AG10803 (cell line): ENCODE measurements at places on chromosomes 5 and 9.

- DNase-seq = peak; percentile 34
Observed at GRCh38 chr9:106305428-106306133, 557.4 kb upstream of the ZNF462 start.

GRCh38 chr9:93205045-93205768 lies 21.3 kb downstream of the WNK2 start:
- DNase-seq = no peak

GRCh38 chr5:28523416-28523815 lies 1485.0 kb upstream of the CDH9 start:
- DNase-seq = no peak

DNA sequence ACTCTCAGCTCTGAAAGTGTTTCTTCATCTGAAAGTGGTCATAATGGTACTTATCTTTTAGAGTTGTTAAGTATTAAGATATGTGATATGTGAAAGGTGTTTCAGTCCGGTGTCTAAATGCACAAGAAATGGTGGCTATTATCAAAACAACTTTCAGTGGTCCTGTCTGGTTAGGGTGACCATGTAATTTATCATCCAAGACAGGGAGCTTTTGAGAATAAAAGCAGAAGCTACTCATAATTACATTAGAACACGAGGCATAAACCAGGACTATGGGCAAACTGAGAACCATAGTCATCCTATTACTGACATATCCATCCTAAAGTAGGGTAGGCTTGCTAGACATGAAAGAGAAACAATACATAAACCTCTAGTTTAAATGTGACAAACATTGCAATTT lies 418.1 kb upstream of the SEMA6A start:
- no peak for DNase-seq

DNA sequence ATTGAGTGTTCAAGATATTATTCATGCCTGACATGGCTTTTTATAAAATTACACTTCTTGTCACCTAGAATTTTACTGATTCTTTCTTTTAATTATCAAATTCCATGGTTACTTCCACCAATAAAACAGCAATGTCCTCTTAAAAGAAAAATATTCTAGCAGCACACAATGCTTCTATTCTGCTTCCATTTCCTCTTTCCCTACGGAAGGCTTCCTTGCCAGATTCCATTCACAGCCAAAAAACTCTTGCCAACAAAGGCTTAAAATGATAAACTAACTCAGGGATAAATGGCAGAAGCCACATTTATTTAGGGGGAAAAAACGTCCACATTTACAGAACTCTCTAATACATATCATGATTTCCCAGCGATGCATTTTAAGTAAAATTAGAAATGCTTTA lies 111.6 kb downstream of the CTNND2 start:
- DNase-seq = no peak

DNA sequence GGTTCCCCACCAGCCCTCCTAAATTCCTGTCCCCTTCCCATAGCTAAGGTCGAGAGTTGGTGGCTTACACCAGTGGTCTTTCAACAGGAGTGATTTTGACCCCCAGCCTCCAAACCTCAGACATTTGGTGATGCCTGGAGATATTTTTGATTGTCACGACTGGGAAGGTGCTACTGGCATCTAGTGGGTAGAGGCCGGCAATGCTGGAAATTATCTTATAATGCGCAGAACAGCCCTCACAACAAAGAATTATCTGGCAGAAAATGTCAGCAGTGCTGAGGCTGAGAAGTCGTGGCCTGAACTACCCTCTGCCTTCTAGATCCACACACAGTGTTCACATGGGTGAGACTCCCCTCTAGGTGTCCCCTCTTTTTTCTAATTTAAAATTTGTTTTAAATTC lies 69.6 kb downstream of the IL31RA start:
- DNase-seq = peak; percentile 21

GRCh38 chr5:64978546-64978945 lies 209.8 kb downstream of the CWC27 start:
- DNase-seq = peak; percentile 16

- no peak for DNase-seq
Observed at GRCh38 chr5:91925249-91925648, 542.1 kb upstream of the ARRDC3 start.

DNA sequence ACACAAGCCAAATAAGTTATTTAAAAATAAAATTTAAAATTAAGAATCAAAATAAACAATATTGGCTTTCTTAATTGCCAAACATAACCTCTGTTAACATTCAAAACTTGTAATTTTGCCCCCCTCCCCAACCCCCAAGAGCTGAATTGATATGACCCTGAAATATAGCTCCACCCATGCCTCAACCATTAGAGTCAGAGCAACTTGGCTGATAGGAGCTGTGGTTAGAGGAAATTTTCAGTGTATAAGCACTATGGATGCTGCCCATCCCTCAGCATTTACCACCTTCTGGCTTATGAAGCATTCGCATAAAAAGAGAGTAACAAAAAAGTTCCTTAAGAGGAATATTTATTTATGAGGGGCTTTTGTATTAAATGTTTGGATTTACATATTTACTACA lies 6.1 kb downstream of the POC5 start:
- no peak for DNase-seq

- no peak for DNase-seq
Observed at GRCh38 chr9:93031629-93032430, 26.7 kb upstream of the SUSD3 start.

DNA sequence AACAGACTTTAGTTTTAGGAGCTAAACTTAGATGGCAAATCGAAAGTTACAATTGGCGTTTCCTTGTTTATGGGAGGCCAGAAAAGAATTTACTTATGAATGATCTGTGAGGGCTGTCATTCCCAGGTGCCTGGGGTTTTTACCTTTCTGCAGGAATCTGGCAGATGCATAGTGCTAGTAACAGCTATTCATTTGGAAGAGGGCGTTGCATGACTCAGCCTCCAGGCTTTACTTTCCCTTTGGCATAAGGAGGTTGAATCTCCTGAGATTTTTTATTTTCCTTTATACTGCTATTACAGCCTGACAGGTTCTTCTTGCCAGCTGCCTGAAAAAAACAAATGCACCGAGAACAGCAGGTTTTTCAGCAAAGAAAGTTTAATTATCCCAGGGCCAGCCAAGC lies 30.0 kb downstream of the CARD6 start:
- no peak for DNase-seq

DNA sequence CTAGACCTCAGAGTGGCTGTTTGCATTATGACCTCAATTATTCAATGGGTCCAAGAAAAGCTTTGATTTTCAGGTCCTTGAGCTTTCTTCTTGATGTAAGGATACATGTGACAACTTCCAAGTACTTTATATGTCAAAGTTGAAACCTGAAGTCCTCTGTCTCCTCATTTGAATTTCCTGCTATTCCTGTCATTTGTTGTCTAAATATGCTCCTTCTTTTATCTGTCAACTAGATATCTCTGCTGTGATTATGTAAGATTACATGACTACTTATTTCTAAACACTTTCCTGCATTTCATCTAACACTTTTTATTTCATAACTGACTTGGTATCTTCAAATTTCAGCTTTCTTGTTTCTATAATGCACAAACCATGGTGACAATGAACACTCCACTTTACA lies 670.0 kb upstream of the FAM174A start:
- DNase-seq = no peak

DNA sequence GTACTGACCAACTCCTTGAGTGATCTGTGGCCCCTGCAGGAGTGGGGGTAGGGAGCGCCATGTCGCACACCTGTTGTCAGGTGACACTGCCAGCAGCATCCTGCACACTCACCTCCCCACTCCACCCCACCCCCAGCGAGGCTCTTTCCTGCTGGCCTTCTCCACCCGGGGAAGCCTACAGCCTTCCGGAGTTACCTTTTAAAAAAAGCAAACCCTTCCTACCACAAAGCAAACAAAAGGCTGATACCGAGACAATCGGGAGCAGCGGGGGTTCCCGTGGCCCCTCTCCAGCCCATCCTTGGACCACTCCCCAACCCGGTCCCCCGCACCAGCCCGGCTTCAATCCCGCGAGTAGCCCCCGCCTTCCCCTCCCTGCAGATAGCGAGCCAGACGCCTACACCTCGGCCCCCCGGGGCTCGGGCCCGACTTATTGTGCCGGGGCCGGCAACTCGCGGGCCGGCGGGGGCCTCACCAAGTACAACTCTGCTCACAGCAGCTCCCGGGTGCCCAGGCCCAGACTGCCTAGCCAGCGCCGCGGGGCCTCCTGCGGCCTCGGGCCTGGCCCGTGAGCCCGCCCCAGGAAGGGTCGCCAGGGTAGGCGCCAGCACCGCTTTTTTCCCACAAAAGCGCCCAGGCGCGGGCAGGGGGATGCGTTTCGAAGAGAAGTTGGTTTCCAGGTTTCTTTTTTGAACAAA lies 724 bp downstream of the MACROH2A1 start:
- DNase-seq = peak; percentile 38

- DNase-seq = no peak
Observed at GRCh38 chr5:117681431-117682254, 1107.0 kb upstream of the SEMA6A start.

DNA sequence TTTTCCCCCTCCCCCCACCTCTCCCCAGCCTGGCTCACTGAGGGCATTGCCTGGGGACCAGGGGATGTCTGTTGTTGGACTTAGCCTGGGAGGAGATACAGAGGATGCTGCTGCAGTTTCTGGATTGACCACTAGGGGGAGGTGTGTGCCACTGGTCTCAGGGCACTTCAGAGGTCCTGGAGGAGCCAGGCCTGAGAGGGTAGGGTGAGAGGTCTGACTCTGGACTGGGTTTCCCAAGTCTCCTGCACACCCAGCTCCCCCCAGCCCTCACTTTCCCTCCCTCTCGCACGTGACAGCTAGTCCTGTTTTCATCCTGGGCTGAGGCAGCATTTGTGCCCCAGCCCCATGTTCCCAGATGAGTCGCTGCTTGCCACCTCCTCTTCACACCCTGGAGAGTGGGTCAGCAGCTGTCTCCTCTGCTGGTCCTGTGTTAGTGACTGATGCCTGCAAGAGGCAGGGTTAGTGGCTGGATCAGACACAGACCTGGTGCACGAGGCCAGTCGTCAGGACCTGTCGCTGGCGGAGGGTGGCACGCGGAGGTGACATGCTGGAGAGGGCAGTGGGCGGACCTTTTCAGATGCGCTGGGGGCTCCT lies 4.4 kb downstream of the IL3 start:
- DNase-seq = peak; percentile 61

GRCh38 chr5:180173875-180174586 lies 35.0 kb downstream of the RASGEF1C start:
- no peak for DNase-seq

- no peak for DNase-seq
Observed at GRCh38 chr5:93845376-93845775, 104.0 kb upstream of the POU5F2 start.

GRCh38 chr5:43985411-43985810 lies 382.4 kb downstream of the NNT start:
- no peak for DNase-seq

DNA sequence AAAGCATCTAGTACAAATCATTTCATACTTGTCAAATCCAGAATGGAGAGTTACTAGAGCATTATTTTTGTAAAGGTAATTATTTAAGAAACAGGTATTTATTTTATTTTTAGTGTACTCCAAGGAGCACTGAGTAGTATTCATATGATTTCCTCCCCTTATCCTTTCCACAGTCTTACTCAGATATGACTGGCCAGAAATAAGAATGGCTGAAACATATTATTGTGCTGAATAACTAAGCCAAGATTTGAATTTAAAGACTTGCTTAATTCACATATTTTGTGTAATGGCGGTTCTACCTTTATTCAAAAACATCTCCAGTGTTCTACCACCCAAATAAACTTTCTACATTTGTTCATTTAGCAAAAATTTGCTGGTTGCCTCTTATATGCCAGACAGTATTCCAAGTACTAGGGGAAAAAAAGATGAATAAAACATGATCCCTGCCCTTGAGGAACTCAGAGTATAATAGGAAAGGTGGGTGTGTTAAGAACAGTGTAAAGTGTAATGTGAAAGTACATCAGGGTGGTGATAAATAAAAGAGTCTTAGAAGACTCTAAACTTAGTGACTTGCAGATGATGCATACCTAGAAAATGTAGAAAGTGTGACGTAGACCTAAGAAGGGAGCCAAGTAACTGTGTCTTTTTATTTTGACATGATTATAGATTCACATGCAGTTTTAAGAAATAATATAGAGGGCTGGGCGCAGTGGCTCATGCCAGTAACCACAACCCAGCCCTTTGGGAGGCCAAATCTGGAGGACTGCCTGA lies 110.4 kb upstream of the GRHPR start:
- peak; percentile 22 for DNase-seq

GRCh38 chr5:180208038-180208434 lies 975 bp downstream of the RASGEF1C start:
- no peak for DNase-seq

DNA sequence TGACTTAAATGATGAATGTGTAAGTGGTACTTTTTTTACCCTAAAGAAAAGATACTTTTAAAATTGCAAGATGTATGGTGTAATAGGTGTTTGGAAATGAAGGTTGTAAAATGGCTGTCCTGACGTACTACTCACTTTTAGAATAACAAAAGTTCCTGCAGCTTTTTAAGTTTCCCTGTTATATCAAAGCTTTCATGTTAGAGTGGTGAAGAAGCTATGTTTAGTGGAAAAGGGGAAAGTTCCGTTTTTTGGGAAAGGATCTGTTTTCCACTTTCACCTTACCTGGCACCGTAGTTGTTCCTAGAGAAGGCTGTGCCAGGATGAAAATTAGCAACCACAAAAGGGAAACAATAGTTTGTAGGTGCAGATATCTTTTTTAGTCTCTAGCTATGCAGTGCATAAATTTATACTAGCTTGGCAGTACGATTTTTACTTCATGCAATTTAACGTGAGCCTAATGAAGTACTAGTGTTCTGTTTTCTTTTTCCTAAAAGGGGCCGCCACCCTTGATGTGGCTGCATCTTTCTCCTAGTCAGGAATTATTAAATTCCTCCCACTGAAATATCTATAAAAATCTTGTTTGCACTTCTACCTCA lies 1.3 kb downstream of the TNPO1 start:
- no peak for DNase-seq
